HT1080 (cell line): ENCODE measurements at places on chromosomes 11 and 22. TPM values are rescaled to one million over a fixed set of nuclear protein-coding genes. Genes with fewer than 3 reads are reported as not detected.

TNRC6B gene
- 13.7 and 19.3 TPM in 2 replicates for total RNA-seq

MS4A14 gene
- total RNA-seq, result not detected in 2 replicates

NCF4 gene
- not detected in 2 replicates for total RNA-seq

MMP13 gene
- total RNA-seq, result 0.47 and 0.63 TPM in 2 replicates

NLRP6 gene
- not detected in 2 replicates for total RNA-seq

KCNJ1 gene
- not detected in 2 replicates for total RNA-seq

C11orf87 gene
- total RNA-seq, result 0.02 TPM in 1 of 2 replicates, not detected in the other

CRELD2 gene
- total RNA-seq, result 38.7 and 53.1 TPM in 2 replicates

BCO2 gene
- total RNA-seq, result 0.17 and 0.19 TPM in 2 replicates

SNAP29 gene
- total RNA-seq, result 11.2 and 12.0 TPM in 2 replicates

BATF2 gene
- 1.6 and 3.1 TPM in 2 replicates for total RNA-seq

SCN3B gene
- 0.03 and 0.06 TPM in 2 replicates for total RNA-seq

LGR4 gene
- 6.6 and 9.0 TPM in 2 replicates for total RNA-seq

ARRB1 gene
- total RNA-seq, result 7.3 and 10.6 TPM in 2 replicates

NFAM1 gene
- total RNA-seq, result not detected in 2 replicates

FBLN1 gene
- total RNA-seq, result 0.90 and 2.3 TPM in 2 replicates

SLC1A2 gene
- total RNA-seq, result not detected in 2 replicates

FTH1 gene
- 334 and 1,409 TPM in 2 replicates for total RNA-seq

LDHAL6A gene
- not detected in 2 replicates for total RNA-seq

LRRC74B gene
- not detected in 2 replicates for total RNA-seq

MCM5 gene
- total RNA-seq, result 168 and 194 TPM in 2 replicates

GGTLC3 gene
- not detected in 2 replicates for total RNA-seq

TYR gene
- not detected in 2 replicates for total RNA-seq

VWCE gene
- 0.17 and 0.23 TPM in 2 replicates for total RNA-seq

MTMR3 gene
- 9.5 and 10.9 TPM in 2 replicates for total RNA-seq

SLC43A1 gene
- 13.6 and 14.5 TPM in 2 replicates for total RNA-seq

SIK3 gene
- total RNA-seq, result 14.3 and 15.2 TPM in 2 replicates

PHOX2A gene
- total RNA-seq, result not detected in 2 replicates

ANO3 gene
- total RNA-seq, result not detected in 2 replicates

BIK gene
- total RNA-seq, result 0.14 and 0.50 TPM in 2 replicates

OR6T1 gene
- not detected in 2 replicates for total RNA-seq

CHST1 gene
- total RNA-seq, result 2.4 and 2.9 TPM in 2 replicates

OR10A2 gene
- not detected in 2 replicates for total RNA-seq

IFITM10 gene
- 0.47 and 0.58 TPM in 2 replicates for total RNA-seq

TESMIN gene
- total RNA-seq, result 3.6 TPM in 1 of 2 replicates, not detected in the other

CARD10 gene
- 22.4 and 25.4 TPM in 2 replicates for total RNA-seq

HIC2 gene
- total RNA-seq, result 2.5 and 3.4 TPM in 2 replicates

CCDC116 gene
- total RNA-seq, result not detected in 2 replicates

SAA4 gene
- total RNA-seq, result not detected in 2 replicates

BARX2 gene
- not detected in 2 replicates for total RNA-seq

SCO2 gene
- total RNA-seq, result 6.4 and 7.7 TPM in 2 replicates

C11orf16 gene
- not detected in 2 replicates for total RNA-seq

NXPE4 gene
- total RNA-seq, result not detected in 2 replicates

APOL2 gene
- 20.6 and 21.9 TPM in 2 replicates for total RNA-seq

KRTAP5-2 gene
- not detected in 2 replicates for total RNA-seq
